ENCODE measurements at places on chromosomes 2 and 18. TPM values are rescaled to one million over a fixed set of nuclear protein-coding genes. Genes with fewer than 3 reads are reported as not detected.

The HJURP gene
- 61.5 TPM for total RNA-seq

The AGXT gene
- total RNA-seq, result not detected

The FMNL2 gene
- total RNA-seq, result 27.9 TPM

The PLEK gene
- total RNA-seq, result not detected

The SPDYA gene
- total RNA-seq, result not detected

The CD302 gene
- total RNA-seq, result 2.1 TPM

The FBXO15 gene
- total RNA-seq, result 0.75 TPM

The SULT1C4 gene
- total RNA-seq, result not detected

The SIGLEC15 gene
- not detected for total RNA-seq

The COQ10B gene
- total RNA-seq, result 18.5 TPM

The CDCA7 gene
- total RNA-seq, result 48.6 TPM

The TUBA3E gene
- 3.6 TPM for total RNA-seq

The DSEL gene
- total RNA-seq, result 0.40 TPM

The GRB14 gene
- 4.5 TPM for total RNA-seq

The OTOS gene
- total RNA-seq, result not detected

The TANC1 gene
- 7.8 TPM for total RNA-seq

The MARCO gene
- total RNA-seq, result 0.08 TPM

The KRTCAP3 gene
- not detected for total RNA-seq

The CYP27C1 gene
- total RNA-seq, result 4.7 TPM
